ENCODE measurements at places on chromosomes 1 and 21.

DNA sequence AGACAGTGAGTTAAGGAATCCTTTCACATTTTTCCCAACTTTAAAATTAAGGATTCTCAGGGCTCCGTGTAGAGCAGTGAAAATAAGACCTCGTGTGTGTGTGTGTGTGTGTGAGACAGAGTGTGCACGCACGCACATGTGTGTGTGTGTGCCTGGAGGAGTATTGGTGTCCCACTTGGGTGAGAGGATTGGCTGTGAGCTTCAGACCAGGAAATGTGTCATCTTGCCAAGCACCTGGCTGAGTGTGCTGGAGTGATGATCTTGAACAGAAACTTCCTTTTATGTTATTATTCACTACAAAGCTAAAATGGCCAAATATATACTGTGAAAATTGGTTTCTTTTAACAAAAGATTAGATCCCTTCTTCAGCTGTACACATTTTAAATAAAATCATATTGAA is 35.2 kb upstream of the NTPCR start:
- no peak for DNase-seq

DNA sequence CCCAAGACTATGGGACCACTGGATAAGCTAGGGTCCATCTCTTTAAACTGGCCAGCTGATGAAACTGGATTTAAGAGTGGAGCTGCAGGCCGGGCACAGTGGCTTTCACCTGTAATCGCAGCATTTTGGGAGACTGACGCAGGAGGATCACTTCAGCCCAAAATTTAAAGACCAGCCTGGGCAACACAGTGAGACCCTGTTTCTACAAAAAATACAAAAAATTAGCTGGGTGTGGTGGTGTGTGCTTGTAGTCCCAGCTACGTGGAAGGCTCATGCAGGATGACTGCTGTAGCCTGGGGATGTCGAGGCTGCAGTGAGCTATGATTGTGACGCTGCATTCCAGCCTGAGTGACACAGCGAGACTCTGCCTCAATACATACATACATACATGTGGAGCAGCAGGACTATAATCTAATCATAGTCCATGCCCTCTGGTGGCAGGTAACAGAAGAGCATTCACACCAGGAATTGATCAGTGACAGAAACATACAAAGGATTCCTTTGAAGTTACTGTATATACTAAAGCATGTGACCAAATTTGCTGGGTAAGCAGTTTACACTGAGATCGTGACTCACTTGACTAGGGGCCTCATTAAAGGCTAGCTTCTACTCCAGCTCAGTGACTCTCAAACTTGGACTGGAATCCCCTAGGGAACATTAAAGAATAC is 101.5 kb upstream of the SLFNL1 start:
- no peak for DNase-seq

GRCh38 chr1:17155257-17155920 is 36.1 kb upstream of the PADI2 start:
- no peak for DNase-seq

DNA sequence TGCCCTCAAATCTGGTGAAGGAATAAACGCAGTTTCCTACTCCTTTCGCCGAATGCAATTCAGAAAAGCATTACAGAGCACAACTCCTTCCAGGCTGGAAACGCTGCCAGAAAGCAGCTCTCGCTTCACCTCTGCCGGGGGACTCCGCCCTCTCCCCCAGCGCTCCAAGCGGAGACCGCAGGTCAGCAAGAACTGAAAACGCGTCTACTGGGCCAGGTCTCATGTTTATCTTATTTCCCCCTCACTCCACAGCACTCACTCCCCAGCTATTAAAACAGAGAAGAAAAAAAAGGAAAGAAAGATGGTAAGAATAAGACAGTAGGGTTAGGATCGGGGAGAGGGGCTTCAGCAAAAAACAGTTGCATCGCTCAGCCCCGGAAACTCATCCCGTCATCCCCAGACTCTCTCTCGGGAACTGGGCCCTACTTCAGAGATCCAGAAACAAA is 833 bp upstream of the RCOR3 start:
- DNase-seq, result peak; percentile 19

DNA sequence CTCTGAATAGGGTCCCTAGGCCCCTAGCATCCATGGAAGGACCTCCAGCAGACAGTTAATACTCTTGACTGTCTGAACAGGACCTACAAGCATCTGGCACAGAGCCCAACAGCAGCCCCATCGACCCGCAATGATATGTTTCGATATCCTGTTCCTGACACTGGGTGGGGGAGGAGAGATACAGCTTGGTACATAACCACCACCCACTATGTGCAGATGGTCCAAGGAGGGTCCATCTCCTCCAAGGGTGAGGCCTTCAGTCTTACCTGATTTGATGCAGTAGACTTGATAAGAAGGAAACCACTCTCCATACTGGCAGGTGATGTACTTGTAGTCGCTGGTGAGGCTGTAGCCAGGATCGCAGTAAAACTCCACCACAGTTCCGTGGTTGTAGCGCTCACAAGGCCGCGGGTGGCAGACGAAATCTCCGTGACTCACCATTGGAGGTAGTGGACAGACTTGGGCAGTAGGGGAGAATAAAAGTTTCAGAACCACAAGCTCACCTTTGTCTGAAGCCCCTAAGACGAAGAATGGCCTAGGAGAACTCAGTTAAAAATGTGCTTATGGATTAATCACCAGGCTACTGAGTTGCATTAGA is 86.0 kb upstream of the TLR5 start:
- no peak for DNase-seq

- no peak for DNase-seq
These were observed 133.3 kb upstream of the C1orf105 start for GRCh38 chr1:172287208-172287607.

GRCh38 chr1:47262787-47263413 is 30.9 kb upstream of the TAL1 start:
- no peak for DNase-seq

DNA sequence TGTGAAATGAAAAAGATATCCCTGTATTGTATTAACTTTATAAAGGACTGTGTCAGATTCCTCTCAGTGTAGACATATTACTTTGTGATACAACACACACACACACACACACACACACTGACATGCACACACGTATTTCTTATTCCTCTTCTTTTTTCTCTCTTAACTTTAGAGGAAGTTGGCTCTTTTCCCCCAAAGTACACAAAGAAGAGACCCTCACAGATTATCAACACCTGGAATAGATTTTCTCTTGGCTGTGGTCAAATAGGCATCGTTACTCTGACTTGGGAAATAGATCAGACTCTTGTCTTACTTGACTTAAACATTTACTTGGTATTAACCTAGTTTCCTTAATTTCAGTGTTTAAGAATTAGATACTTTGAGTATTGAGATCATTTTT is 792.8 kb downstream of the ADGRL2 start:
- no peak for DNase-seq

DNA sequence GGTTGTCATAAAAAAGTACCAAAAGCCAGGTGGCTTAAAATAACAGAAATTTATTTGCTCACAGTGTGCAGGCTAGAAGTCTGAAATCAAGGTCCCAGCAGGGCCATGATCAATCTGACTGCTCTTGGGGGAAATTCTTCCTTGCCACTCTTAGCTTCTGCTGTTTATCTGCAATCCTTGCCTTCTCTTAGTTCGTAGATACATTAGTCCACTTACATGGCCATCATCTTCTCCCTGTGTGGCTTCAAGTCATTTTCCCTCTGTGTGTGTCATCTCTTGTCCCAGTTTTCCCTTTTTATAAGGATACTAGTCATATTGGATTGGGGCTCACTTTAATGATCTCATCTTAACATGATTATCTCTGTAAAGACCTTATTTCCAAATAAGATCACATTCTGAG is 124.0 kb upstream of the NCAM2 start:
- no peak for DNase-seq

GRCh38 chr1:119245881-119246280 is 105.4 kb upstream of the WARS2 start:
- no peak for DNase-seq

DNA sequence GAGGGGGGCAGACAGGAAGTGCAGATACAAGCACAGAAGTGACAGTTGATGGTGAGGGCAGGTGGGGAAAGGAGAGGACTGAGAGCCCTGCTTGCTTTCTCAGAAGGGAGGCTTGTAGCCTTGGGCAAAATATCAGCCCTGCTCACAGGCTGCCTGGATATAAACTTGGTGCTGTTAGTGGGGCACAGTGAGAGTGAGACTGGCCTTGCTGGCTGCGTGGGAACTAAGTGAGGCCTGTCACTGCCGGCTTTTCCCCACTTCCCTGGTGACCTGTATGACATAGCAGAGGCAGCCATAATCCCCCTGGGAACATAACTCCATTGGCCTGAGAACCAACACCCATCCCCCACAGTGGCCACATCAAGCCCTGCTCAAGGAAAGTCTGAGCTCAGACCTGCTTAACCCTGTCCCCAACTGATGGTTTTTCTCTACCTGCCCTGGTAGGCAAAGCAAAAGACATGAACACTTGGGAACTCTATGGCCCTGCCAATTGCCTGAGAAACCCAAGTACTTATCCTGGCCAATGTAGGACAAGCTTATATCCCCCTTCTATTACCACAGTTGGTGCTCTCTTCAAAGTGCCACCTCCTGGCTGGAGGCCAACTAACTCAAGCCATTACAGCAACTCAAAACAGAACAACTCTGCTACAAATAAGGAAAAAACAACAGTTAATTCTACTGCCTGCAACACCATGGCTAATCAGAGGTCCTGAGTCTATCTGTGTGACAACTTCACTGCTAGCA is 472.7 kb downstream of the PLPP3 start:
- DNase-seq, result no peak

- DNase-seq, result no peak
These were observed 99.1 kb downstream of the JAK1 start for GRCh38 chr1:64867266-64867665.

- no peak for DNase-seq
These were observed 176.0 kb downstream of the RERE start for GRCh38 chr1:8641377-8641997.

- DNase-seq, result no peak
These were observed 95.9 kb downstream of the GIPC2 start for GRCh38 chr1:78141531-78142231.

DNA sequence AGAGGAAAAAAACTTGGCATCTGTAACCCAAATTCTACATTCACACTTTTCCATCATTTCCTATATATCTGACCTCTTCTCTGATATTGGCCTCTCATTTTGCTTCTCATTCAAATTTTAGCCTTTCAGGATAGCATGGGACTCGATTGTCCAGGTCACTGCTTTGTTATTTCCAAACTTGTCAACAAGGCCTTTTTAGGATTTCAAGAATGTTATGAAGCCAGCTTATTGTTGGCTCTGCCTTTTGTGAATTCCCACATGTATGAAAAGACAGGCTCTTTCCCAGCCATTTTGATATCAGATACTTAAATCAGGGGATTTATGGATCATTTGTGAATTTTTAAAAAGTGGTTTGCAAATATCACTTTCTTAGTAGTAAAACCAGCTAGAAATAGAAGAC is 663.5 kb downstream of the NCAM2 start:
- DNase-seq, result no peak

DNA sequence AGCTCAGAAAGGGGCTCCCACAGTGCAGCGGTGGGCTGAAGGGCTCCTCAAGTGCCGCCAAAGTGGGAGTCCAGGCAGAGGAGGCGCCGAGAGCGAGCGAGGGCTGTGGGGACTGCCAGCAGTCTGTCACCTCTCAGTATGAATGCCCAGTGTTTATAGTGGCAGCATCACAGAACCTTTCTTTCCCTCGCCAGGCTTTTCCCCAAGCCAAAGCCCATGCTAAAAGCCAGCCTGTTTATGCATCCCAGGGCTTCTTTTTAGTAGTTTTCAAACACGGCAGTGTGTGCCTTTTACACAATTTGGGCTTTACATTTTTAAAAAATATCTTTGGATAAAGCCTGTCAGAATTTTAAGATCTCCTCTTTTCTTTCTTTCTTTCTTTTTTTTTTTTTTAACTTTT is 70.6 kb downstream of the CENPF start:
- DNase-seq, result no peak

GRCh38 chr1:161226320-161226711 is 456 bp downstream of the TOMM40L start:
- DNase-seq, result no peak

DNA sequence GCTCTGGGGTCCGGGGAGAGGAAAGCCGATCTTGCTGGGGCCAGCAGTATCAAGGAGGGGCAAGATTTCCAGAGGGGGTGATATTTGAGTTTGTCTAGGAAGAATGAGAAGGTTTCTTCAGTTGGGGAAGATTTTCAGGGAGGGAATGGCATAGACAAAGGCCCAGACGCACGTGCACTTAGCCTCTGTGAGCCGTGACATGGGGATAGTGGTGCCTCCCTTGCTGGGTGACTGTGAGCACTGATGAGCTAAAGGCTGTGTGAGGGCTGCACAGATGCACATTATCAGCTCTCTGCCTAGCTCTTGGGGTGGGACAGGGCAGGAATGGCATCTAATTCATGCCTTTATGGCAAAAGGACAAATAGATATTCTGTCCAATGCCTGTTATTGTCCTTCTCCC is 1.8 kb downstream of the CDCP2 start:
- DNase-seq, result no peak

GRCh38 chr1:117009132-117009531 is 7.6 kb downstream of the CD101 start:
- DNase-seq, result peak; percentile 47
